ENCODE measurements at places on chromosomes 7 and 10.

DNA sequence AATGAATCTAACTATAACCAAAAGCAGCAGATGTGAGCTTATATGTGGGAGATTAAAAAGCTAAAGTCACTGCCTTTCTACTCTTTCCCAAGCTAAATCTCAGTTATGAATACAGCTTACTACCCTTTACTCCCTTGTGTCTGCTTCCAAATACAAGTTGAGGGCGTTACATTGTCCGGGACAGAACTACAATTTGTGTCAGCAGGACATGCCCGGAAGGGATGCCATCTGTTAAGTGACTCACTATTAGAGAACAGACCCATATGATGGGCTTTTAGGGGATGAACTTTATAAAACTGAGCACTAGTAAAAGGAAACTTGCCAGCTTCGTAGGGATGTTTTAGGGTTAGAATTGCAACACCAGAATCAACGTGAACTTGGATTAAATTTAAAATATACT is 299.7 kb upstream of the CSTF2T start:
- no peak for DNase-seq

- no peak for DNase-seq
These were observed 48.5 kb downstream of the PLCE1 start for GRCh38 chr10:94042001-94042833.

GRCh38 chr7:8221567-8221966 is 40.4 kb downstream of the ICA1 start:
- DNase-seq: no peak

GRCh38 chr7:37113661-37114355 is 334.9 kb downstream of the ELMO1 start:
- DNase-seq: peak; percentile 48

DNA sequence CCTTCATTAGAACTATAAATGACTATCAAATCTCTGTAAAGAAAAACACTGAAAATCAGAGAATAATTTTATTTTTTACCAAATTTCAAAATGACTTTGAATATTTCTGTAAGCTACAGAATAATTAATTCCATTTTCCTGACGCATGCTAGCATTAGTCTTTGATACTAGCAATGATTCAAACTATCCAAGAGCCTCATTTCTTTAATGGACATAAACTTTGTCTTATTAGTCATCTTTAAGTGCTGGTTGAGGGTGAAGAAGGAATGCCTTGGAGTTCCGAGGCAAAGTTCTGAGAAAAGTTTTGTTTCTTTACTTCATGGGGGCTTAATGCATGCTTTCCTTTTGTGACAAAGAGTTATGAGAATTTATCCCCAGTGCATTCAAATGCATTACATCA is 137.3 kb downstream of the AGMO start:
- no peak for DNase-seq

Measured in cerebellum (tissue), 4 donors.